ENCODE measurements at places on chromosomes 7 and 10.

- DNase-seq = no peak
Measured at GRCh38 chr10:112700215-112700671, 249.8 kb upstream of the TCF7L2 start.

DNA sequence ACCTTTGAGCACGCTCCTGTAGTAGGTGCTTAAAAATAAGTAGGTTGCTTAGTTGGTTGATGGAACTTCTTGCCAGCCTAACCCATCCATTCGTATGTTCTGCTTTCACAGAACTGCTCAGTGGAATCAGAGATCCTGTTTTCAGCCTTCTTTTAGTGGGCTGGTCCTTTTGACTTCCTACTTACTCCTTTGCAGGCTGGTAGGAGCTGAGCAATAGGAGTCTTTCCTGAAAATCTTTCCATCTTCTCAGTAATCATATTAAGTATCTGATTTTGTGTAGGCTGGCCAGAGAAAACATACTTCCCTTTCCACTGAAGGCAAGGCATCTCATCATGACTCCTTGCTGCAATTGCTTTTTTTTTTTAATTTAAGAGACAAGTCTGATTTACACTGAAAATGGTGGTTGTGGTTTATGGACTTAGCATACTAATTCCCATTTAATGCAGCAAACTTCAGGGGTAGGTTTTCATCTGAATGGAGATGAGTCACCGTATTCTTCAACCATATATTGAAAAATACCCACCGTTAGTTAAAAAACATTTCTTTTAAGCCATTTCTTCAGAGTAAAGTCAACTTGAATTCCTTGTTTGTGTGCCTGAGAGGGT is 208.0 kb downstream of the ZNF365 start:
- DNase-seq = no peak

- no peak for DNase-seq
Measured at GRCh38 chr7:41170466-41170865, 532.4 kb downstream of the INHBA start.

DNA sequence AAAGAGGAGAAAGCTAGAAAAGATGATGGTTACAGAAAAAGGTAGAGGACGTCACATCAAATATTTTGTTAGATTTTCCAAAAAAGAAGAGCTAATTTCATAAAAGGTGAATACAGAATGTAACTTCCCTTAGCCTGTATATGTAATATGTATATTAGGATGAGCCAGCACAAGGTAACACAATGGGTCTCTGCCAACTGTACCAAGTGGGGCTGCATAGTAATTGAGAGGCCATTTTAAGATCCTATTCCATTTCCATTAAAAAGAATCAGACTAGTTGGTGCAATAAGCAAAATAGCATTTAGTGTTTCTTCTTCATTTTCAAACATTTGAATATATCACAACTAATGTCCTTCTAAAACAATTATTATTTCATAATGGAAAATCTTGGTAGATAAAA is 134.6 kb downstream of the SEMA3A start:
- no peak for DNase-seq

DNA sequence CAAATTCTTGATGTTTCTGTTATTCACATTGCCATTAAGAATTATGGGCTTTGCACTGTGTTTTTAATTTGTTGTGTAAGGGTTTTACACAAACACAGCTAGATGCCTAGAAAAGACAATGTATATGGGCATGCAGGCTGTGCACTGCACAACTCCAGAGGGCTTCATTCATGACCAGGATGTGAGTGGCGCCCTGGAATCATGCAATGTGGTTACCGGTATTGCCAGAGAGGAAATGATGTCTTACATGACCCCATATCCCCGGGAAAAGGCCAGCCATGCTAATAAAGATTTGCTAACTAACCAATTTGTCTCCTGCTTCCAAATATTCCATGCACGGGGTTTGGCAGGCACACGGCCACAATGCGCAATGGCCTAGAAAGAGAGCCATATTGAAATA is 16.9 kb downstream of the KCNMA1 start:
- DNase-seq = no peak

GRCh38 chr7:29230871-29231345 is 36.3 kb downstream of the CHN2 start:
- DNase-seq = no peak

DNA sequence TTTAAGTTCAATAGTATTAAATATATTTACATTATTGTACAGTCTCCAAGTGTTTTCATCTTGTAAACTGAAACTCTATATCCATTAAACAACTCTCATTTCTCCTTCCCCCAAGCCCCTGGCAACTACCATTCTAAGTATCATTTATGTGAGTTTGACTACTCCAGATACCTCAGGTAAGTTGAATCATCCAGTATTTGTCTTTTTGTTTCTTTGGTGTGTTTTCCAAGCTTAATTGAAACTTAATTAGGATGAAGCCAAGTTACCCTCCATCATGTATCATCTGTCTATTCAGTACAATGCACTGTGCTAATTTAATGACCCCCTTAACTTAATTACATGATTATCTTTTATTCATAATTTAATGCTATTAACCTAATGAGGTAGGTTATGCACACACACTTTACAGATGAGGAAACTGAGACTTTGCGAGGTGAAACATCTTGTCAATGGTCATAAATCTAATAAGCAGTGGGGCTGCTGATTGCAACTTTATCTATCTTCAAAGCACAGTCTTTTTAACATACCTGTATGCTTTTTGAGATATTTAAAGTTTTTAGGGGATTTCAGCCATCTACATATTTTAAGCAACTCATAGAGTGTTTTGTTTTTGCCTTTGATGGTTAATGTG is 663 bp downstream of the MACC1 start:
- DNase-seq = no peak

DNA sequence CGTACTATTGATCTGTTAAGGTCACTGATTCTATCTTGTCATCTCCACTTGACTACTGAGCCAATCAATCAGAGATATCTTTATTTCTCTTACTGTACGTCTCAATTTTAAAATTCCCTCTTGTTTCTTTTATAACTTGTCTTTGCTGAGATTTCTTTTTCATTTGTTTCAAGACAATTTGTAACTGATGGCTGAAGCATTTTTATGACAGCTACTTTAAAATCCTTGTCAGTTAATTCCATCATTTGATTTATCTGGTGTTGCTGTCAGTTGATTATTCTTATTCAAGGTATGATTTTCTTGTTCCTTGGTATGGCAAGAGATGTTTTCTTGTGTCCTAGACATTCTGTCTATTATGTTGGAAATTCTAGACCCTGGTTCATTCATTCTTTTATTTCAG is 76.6 kb downstream of the TYW1B start:
- no peak for DNase-seq

DNA sequence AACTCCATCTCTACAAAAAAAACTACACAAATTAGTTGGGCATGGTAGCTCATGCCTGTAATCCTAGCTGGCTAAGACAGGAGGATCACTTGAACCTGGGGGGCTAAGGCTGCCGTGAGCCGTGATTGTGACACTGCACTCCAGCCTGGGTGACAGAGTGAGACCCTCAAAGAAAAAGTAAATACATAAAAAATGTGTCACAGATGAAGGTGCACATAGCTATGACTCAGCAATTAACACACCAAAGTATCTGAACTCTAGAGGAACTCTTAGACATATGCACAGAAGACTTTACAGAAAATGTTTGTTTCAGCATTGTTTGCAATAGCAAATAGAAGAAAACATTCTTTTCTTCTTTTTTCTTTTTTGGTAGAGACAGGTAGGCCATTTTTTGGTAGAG is 8.3 kb downstream of the C10orf62 start:
- DNase-seq = no peak

DNA sequence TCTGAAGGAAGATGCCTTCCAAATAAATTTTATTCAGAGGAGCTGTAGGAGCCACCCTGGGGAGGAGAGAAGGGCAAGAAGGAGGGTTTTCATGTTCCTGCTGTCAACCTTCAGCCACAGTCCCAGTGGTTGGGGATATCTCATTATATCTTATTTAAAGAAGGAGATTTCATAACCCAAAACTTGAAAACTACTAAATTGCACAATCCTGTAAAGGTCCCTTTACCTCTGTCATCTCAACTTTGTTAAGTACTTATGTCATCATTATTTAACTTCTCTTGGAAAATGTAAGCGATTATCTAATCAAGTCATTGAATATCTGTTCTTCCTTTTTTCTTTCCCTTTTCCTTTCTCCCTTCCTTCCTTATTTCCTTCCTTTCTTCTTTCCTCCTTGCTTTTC is 794.5 kb upstream of the IGFBP3 start:
- DNase-seq = no peak

DNA sequence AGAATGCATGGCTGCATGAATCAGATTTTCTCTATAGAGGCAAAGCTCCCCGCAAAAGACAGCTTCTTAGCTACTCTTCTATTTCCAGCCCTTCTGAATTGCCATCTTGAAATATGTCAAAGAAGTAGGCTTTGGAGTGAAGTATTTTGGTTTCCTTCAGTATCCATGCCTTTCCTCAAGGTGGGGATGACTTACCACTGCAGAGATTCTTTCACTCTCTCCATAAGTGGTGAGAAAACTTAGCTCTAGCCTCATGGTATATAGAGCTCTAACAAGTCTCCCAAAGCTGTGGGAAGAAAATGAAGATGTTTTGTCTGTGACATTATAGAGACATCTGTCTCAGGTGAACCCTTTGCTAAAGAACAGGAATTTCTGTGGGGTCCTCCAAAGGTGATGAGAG is 89.6 kb upstream of the ITGB1 start:
- no peak for DNase-seq

- no peak for DNase-seq
Measured at GRCh38 chr7:42338916-42339540, 102.0 kb upstream of the GLI3 start.

GRCh38 chr7:104185346-104185745 is 22.5 kb downstream of the ORC5 start:
- DNase-seq = no peak

- DNase-seq = no peak
Measured at GRCh38 chr7:6165075-6165474, 107.3 kb downstream of the CYTH3 start.

DNA sequence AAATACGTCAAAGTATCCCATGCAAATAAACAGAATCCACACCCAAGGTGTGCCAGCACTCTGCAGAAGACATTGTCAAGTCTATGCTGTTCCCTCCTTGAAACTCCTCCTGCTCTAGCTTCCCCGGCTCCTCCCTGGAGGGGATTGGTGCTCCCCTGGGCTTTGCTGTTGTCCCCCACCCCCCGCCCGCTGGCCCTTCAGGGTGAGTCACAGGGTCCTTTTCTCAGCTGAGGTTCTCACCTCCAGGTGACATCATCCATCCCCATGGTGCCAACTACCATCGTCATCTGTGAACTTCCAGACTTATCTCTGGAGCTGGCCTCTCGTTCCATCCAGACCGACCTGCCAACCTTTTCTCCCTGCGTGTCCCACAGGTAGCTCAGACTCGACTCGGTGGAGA is 77.0 kb downstream of the ITIH5 start:
- DNase-seq = no peak

DNA sequence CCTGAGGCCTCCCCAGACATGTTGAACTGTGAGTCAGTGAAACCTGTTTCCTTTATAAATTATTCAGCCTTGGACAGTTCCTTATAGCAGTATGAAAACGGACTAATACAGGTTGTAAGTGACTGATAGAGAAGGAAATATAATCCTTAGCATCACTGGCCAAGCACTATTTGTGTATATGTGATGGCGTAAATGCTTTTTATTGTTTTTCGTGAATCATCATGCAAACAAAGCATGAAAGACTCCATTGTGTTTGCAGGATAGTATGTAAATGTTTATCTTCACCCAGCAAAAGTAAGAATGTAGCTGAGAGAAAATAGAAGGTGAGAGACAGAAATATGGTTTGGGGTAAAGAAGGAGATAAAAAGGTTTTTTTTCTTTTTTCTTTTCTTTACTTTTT is 92.5 kb upstream of the LRGUK start:
- no peak for DNase-seq

- DNase-seq = no peak
Measured at GRCh38 chr7:20831956-20832355, 45.3 kb upstream of the SP8 start.

- no peak for DNase-seq
Measured at GRCh38 chr7:2607122-2607922, 24.5 kb upstream of the TTYH3 start.

DNA sequence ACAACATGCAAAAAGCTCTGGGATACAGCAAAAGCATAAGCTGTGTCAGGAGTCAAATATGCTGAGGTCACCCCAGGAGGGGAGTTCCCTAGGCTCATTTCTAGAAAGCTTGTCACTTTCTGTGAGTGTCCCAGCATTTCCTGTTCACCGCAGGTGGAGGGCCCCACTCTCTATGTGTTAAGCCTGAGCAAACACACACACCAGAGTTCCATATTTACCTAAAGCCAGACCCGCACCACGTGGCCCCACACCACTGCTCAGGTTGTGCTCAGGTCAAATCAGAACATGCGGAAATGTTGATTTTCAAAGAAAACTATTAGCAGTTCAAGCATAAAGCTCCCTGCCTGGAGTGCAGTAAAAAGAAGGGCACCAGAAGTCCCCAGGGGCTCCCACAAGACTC is 259.6 kb upstream of the PPP2R2D start:
- no peak for DNase-seq

DNA sequence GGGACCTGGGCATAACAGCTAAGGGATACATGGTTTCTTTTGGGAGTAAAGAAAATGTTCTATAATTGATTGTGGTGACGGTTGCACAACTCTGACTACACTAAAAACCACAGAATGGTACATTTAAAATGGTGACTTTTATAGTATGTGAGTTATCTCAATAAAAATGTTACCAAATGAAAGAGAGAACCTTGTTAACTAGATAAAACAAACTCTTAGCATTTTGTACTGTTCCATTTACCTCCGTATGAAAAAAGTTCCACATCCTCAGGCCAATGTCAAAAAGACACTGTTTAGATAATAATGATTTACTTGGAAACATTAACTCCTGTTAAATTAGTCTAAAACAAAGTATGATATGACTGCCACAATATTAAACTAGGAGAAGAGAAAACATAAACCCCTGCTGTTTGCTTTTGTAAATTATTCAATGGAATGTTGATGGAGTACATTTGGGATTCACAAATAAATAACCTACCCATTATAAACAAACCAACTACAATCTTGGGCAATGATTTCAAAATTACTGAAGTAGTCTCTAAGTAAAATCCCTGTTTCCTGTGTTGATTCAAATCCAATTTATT is 60.7 kb downstream of the SMURF1 start:
- no peak for DNase-seq

DNA sequence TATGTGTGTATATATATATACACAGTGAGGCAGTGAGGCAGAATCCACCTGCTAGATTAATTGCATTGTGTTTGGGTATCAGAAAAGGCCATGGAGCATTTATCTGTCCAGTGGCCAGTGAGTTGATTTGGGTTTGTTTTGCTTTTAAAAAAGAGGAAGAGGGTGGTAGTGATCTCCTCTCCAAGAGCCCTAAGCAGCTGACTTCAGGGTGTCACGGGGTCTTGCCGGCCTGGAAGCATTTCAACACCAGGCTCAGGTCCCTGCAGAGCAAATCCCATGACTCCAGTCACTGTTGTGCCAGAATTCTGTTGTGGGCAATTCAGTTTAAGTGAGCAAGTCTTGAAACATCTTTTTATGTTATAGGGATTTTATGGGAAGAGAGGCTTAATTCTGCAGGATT is 30.6 kb upstream of the GPNMB start:
- no peak for DNase-seq

- no peak for DNase-seq
Measured at GRCh38 chr7:129498021-129498420, 4.3 kb upstream of the SMKR1 start.
